ENCODE measurements at places on chromosomes 12 and 14.

DNA sequence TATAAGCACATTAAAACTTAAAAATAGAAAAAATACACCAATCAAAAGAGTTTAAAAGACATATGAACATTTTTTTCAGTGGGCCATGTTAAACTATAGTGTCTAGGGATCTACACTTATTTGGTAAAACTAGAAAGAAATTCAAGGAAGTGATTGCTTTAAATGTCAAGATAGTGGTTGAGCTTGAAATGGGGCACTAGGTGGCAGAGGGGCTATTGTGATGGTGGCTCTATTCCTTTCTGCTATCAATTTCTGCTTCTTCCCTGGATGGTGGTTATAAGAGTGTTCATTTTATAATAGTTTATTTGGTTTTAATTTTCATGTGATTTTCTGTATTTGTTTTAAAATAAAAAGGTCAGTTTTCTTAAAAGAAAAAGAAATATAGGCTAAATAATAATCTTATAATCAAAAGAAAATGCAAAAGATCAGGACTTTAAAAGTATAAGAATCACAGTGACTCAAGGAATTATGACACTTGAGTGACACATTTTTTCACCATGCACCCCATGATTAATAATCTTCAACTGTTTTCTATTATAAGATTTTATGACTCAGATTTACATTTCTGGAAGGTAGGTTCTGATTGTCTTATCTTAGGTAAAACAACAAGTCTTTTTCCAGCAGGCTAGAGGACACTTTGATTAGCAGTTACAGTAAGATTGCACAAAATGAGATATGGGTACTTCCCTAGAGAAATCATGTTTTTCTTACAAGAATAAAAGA, 137.5 kb downstream of the FSCB start:
- no peak for DNase-seq

DNA sequence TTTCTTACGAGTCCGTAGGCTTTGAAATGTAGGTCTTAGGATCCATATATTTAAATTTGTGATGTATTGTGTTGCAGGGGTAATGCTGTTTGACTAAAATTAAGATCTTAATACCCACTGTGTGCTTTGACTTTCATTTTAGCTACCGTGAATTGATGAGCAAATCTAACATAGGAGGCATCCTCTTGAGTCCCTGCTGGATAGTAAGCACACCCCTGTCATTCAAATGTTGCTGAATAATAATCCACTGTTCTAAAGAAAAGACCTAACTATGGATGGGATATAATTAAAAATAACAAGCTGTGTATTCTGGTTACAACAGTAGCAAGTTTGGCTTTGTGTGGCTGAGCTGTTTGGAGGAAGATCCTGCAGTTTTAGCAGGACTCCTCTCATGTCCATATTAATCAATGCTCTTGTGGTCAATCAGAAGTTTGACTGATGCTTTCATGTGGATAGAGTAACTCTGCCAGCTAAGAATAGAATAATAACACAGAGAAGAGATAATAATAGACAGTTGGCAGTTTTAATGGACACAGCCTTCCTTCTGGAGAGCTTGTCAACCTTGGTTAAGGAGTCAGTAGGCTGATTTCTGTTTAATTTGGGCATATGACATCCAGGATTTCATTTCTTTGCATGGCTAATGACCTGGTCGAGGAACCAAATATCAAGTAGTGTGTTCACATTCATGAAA, 148.1 kb upstream of the MIS18BP1 start:
- DNase-seq = no peak

DNA sequence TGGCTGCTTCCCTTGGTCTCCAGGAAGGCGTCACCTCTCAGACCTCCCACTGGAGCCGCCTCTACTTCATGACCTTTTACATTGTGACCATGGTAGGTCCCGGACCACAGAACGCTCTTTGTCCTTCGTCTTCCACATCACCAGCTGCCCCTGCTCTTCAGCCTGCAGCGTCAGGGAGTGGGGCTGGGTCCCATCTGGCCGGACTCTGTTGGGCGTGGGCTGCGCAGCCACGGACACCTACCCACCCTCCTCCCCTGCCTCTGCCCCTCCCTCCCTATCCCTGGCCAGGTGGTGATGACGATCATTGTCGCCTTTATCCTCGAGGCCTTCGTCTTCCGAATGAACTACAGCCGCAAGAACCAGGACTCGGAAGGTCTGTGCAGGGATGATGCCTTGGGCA, 43.3 kb downstream of the SLC8B1 start:
- no peak for DNase-seq

DNA sequence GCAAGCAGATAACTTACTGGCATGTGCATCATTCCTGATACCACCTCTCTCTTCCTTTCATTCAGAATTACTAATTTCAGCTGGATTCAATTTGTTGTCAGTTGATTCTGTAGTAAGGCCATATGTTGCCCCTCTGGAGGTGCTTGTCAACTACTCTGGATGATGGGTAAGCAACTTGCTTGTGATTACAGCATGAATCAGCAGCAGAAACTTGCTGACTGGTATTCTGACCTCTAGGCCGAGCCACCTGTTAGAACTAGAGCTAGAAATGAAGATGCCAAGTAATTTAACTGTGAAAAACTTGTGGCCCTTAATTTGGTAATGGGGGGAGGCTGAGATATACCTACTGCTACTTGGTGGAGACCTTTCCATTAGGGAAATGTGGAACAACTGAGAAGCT, 5.1 kb downstream of the RNF10 start:
- DNase-seq = no peak

- DNase-seq = no peak
Measured at GRCh38 chr14:38887696-38888095, 215.3 kb downstream of the SEC23A start.
